A172 (cell line): ENCODE measurements at places on chromosomes 2 and 18. TPM values are rescaled to one million over a fixed set of nuclear protein-coding genes. Genes with fewer than 3 reads are reported as not detected.
A peak's percentile ranks its signal among the peaks of the same experiment; 100 is the strongest.

DNA sequence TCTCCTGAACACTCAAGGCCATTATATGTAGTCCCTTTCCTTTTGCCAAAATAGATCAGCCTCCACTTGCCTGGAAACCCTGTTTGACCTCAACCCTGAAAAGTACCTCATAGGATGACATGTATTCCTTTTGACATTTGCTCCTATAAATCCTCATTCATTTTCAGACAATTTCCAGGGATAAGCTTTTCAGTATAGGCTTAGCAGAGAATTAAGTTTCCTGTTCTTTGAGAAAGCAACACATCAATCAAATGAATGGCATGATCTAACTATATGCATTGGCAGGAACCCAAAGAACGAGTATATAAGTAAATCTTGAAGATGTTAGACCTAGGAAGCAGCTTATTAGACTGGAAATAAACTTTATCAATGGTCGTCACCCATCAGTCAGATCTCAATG lies 483.0 kb downstream of the CCDC85A start:
- DNase-seq: no peak

- peak; percentile 80 for DNase-seq
These were observed 34.1 kb downstream of the PTPRM start for GRCh38 chr18:7601246-7601615.

- DNase-seq: peak; percentile 57
These were observed 1262.9 kb downstream of the SUCLG1 start for GRCh38 chr2:83196225-83196624.

- DNase-seq: no peak
These were observed 70.6 kb downstream of the SH3YL1 start for GRCh38 chr2:193141-193671.

The RAPGEF4 gene
- total RNA-seq: 0.62 TPM in 1 of 2 replicates, not detected in the other
